ENCODE measurements at places on chromosomes 1 and 21. TPM values are rescaled to one million over a fixed set of nuclear protein-coding genes. Genes with fewer than 3 reads are reported as not detected.

DNA sequence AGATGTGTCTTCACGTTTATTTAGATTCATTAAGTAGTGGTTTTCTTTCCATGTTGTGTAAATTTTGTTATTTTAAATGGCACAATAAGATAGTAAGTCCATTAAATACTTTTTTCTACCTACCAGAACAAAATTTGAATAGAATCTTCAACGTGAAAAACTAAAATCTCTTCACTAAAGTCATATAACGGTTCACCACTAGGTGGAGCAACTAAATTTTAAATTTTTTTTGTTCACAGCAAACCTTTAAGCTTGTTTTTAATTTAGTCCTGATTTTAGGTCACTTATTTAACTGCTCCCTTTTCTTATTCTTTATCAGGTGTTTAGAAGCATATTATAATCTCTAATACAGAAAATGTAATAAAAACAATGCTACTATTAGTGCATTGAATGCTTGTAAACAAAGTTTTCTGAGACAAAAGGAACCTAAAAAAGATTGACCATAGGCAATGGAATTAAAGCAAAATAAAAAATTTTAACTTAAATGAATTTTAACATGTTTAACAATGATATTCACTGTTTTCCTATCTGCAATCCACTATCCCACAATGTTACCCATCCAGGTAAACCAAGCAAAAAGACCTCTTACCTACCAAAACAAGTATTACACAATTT lies 28.3 kb upstream of the PKN2 start:
- DNase-seq = peak; percentile 65

FMN2 gene
- polyA plus RNA-seq = 0.27 TPM

LRRIQ3 gene
- 0.65 TPM for polyA plus RNA-seq

LAPTM5 gene
- polyA plus RNA-seq = 653 TPM

TNFSF4 gene
- polyA plus RNA-seq = 1.0 TPM

SHISAL2A gene
- 0.79 TPM for polyA plus RNA-seq

Data from lung (tissue), 17 donors.